ENCODE measurements at places on chromosomes 11 and 22.

DNA sequence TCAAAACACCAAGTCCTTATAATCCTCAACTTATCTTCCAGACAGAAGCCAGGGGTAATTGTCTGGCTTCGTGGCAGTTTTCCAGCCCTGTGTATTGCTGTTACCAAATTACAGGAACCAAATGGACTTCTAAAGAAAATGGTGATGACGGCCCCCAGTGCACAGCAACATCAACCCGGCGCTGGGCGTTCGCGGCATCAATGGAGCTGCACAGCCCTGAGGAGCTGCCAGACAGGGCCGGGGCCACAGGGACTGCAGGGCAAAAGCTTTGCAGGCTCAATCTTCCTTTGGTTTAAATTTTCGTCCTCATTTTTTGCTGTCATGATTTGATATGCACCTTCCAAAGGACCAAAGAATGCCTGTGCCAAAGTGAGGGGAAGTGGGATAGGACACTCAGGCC is 292.5 kb downstream of the BRD1 start:
- DNase-seq, result no peak

- DNase-seq, result no peak
Measured at GRCh38 chr11:108324587-108324986, 101.7 kb downstream of the ATM start.

DNA sequence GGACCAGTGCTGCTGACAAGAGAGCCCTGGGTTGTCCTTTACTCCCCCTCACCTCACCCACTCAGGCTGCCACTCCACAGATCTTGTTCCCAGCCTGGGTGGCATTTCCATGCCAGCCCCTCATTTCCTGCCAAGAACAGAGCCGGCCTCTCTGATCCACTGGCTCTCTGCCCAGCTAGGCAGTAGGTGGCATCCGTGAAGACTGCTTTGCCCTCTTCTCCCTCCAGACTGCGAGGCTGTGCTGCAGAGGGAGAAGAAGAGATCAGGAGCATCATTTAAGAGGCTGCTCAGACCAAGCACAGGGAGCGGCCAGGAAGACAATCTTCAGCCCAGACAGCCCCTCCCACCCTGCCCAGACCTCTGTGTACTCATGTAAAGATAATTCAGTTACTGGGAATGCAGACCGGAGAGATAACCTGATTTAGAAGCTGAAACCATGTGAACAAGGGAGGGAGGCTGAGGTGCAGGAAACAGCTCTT is 126.9 kb upstream of the NCAM1 start:
- DNase-seq, result peak; percentile 92

DNA sequence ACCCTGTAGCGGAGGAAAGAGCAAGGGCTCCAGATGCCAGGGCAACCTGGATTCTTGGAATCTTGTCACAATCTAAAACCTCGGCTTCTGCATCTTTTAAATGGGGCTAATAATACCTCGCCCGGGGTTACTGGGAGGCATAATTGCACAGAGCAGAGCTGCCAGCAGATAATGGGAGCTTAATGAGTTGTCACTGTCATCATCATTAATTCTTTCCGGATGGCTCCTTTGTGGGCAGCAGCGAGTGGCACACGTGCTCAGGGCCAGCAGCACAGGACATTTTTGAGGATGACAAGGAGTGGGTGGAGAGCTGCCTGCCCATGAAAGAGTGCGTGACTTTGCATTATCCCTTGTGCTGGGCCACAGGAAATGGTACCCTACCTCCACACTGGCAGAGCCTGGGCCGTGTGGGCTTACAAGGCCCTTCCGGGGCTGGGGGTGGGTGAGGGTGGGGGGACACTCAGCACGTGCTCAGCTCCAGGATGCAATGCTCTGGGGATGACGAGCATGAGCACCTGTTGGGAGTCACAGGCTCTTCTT is 5.7 kb downstream of the PDGFB start:
- no peak for DNase-seq

DNA sequence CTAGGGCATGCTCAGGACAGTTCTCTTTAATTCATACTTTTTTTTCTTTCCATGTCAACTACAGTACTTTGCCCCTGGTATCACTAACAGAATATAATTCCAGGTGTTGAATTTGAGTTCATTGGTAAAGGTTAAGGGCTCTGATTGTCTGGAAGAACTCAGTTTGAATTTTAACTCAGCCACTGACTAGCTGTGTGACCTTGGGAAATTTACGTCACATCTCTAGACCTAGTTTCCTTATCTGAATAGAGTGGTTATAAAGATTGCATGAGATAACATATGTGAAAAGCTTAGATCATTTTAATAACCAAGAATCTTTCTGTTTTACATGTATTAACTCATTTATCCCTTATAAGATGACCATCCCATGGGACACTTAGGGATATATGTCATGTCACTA is 15.8 kb upstream of the ZC3H12C start:
- no peak for DNase-seq

DNA sequence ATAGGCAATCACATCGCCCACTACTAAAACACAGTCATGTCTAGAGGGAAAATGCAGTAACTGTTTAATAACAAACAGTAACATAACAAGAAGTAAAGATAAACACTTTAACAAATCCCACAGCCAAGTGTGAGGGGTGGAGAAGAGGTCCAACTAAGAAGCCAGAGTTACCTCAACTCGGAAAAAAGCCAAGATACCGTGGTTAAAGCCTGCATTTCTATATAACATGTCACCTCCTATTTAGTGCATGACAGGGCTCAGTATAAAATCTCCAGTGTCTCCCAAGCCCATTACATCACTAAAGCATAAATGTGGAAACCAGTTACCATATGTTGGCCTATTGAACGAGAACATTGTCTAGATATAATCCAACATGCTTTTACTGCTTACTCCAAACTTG is 281.7 kb downstream of the LRRC4C start:
- DNase-seq, result no peak

DNA sequence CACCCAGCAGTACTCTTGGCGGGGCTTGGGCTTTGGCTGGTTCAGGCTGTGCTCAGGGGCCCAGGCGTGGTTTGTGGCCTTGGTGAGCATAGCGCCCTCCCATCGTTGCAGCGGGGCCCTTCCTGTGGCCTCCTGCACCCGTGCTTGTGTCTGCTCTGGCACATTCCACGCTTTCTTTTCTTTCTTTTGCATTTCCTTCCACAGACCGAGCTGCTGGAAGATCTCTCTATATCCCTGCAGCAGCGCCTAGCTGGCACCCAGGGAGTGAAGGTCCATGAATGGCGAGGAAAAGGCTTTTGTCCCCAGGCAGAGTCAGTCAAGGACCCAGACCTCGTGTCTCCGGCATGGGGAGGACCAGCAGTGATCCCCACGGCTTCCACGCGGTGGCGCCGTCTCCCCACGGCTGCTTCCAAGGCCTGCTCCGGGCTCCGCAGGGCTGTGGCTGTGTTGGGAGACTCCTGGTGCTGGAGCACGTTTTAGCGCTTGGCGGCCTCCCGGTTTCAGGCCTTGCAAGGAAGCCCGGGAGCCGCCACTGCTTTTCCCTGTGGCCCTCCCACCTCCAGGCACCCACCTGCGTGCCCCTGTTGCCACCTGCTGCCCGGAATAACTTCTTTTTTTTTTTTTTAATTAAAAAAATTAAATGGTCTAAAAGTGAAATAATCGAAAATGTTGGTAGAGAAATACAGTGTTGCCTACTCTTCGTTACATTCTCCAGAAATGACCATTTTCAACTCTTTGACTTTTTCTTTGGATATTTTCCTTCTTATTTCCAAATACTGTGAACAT is 28.5 kb downstream of the GLB1L2 start:
- DNase-seq, result peak; percentile 89

GRCh38 chr22:29765905-29766631 is 739 bp downstream of the ZMAT5 start:
- DNase-seq, result no peak
